ENCODE measurements at places on chromosomes 2 and 18.

DNA sequence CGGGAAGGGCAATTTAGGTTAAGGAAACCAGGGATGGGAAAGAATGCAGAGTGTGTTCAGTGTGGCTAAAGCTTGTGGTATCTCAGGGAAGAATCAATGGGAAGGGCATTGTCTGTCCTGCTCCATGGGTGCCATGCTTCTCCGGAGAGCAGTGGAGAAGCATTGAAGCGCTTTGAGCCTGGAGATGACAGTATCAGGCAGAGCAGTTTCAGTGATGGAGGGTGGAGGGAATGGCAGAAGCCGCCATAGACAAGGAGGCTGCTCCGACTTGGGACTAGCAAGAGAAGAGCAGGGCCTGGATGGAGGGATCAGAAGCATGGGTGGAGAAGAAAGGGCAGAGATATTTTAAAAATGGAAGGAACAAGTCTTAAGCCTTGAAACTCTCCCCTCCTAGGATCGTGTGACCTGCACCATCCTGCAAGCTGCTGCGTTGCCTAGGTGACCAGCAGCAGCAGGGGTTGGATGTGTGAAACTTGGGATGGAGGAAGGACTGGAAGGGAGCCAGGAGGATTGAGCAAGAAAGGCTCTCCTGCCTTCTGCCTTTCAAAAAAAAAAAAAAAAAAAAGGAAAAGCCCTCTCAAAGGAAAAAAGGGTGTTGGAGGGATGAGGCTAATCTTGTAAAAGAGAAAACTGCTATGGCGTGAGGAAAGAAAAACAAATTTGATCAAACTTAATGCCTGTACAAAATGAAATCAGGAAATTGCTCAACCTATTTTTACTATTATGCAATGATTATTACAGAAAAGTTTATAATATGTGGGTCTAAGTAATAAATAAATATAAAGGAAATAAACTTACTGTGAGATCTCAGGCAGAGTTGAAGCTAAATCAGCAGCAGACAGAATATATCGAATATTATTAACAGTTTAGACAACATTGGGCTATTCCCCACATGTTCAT lies 493.8 kb upstream of the NRP2 start:
- DNase-seq = no peak

- no peak for DNase-seq
Observed at GRCh38 chr2:222391743-222392285, 32.5 kb upstream of the SGPP2 start.

GRCh38 chr2:159617646-159618045 lies 1.3 kb upstream of the BAZ2B start:
- DNase-seq = no peak

DNA sequence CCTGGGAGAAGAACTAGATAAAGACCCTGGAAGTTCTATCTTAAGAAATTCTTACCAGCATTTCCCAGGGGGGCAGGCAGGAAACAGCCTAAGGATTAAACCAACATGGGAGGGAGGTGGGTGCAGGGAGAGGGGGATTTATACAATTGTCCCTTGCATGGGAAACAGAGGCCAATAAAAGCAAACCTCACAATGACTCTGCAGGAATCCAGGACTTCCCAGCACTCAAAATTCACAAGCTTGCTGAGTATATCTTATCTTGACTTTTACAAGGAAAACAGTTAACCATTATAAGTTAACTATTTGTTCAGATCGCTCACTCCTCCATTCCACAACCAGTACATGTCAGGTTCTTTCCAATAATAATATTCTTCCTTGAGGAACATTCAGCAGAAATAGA lies 241.3 kb downstream of the MREG start:
- no peak for DNase-seq

- DNase-seq = no peak
Observed at GRCh38 chr2:192487636-192488035, 292.9 kb upstream of the TMEFF2 start.

- no peak for DNase-seq
Observed at GRCh38 chr2:233263045-233263570, 11.6 kb downstream of the ATG16L1 start.

DNA sequence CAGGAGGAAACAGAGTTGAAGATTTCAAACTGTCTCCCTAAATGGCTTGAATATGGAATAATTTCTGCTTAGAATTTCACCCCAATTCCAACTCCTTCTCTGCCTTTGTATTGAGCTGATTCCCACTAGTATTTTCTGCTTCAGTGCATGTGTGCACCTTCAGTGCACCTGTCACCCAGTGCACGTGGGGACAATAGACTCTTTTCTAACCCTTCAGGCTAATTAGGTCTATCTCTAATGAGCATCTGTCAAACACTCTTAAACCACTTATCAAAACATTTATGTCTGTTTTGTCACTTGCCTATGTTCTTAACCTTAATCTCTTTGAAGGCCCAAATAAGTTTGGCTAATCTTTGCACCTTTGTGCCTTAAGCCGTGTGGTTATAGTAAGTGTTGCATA lies 232.0 kb upstream of the NETO1 start:
- no peak for DNase-seq

GRCh38 chr2:239790313-239790712 lies 234.8 kb downstream of the NDUFA10 start:
- no peak for DNase-seq

GRCh38 chr2:166610180-166610912 lies 116.3 kb upstream of the SCN7A start:
- DNase-seq = no peak

DNA sequence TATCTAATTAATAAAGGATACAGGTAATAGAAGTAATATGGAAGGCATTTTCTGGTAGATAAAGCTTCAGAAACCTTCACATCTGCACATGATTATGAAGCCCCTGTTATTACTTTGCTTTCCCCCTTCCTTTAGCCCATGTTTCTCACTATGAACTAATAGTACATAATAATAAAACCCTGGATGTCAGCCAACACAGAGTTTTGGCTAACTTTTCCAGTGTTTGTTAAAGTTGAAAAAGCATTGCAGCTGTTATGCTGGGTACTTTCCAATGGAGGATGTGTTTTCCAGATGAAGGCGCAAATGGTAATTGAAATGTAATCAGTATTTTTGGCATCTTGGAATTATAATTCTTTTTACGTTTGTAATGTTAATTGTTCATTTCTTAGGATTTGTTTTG lies 43.5 kb downstream of the SPTBN1 start:
- DNase-seq = no peak

GRCh38 chr2:28716265-28716865 lies 35.3 kb upstream of the PPP1CB start:
- peak; percentile 78 for DNase-seq

- no peak for DNase-seq
Observed at GRCh38 chr2:153575171-153575853, 96.8 kb upstream of the RPRM start.

DNA sequence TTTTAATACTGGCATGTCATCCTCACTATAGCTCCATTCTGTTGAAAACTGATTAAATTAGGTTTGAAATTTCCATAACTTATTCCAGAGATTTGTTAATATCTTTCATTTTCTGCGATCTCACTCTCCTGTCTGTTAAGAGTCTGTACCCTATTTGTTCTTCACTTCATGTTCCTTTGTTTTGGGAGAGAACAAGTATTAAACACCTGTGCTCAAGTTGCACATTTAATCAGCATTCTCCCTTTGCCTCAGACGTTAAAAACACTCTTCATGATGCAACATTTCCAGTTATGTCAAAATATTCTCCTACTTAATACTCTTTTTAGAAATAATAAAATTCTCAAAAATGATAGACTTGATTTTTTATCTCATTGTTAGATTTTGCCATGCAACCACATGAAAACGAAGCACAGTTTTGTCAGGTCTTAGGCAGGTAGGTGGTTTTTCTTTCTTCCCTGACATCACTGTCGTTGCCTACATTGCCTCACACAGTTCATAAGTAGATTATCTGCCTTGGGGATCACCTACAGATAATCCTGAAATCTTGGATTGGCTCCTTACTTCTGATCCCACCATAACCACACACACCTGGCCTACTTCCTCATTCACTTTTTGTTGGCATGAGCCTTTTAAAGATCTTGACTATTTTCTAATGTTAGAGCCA lies 109.9 kb downstream of the GAREM1 start:
- no peak for DNase-seq

DNA sequence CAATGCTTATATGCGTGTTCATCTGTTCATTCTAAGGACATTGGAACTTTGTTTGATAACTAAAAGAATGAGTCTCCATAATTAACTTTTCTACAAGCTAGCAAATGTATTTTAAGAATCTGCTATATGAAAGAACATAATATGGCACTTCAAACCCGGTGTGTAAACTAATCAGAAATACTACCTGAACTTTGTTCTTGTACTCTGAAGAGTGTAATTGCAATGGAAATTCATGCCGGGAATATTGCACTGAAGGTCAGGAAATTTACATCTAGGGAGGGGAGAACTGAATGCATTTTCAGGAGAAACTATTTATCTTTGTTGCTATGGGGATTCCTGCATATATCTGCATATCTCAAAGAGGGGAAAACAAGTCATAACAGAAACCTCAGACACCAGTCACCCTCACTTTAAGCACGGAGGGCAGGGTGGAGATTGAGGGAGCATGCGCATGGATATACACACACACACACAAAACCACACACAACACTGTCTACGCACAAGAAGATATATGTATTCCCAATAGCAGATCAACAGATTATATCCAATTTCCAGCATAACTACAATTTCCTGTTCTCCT lies 76.2 kb downstream of the DTNA start:
- DNase-seq = no peak

- no peak for DNase-seq
Observed at GRCh38 chr18:25517881-25518715, 166.1 kb upstream of the ZNF521 start.

DNA sequence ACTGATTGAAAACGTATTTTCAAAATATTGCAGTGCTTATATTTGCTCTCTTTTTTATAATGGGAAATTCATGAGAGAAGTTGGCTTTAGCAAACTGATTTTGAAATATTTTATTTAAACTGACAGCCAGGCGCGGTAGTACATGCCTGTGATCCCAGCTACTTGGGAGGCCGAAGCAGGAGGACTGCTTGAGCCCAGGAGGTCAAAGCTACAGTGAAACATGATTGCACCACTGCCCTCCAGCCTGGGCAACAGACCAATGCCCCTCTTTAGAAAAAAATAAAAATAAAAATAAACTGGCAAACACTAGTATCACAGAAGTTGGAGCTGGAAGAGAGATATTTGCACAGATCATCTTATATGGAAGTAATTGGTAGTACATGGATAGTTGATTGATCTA lies 20.7 kb downstream of the ZBTB7C start:
- no peak for DNase-seq

Data from HS-5 (cell line).